ENCODE measurements at places on chromosomes 12 and 14. TPM values are rescaled to one million over a fixed set of nuclear protein-coding genes. Genes with fewer than 3 reads are reported as not detected.
A peak's percentile ranks its signal among the peaks of the same experiment; 100 is the strongest.

The RNASE3 gene
- total RNA-seq: not detected

The SRRM4 gene
- total RNA-seq: not detected

The CD163L1 gene
- 16.0 TPM for total RNA-seq

The SEL1L gene
- total RNA-seq: 58.8 TPM

The TESPA1 gene
- total RNA-seq: not detected

The NYNRIN gene
- 3.3 TPM for total RNA-seq

The EXOC3L4 gene
- not detected for total RNA-seq

The KLRK1 gene
- not detected for total RNA-seq

The CCDC197 gene
- not detected for total RNA-seq

The LMNTD1 gene
- total RNA-seq: under 0.01 TPM

The CLEC7A gene
- 0.26 TPM for total RNA-seq

GRCh38 chr12:93125126-93125525, 196.0 kb upstream of the EEA1 start:
- no peak for DNase-seq

DNA sequence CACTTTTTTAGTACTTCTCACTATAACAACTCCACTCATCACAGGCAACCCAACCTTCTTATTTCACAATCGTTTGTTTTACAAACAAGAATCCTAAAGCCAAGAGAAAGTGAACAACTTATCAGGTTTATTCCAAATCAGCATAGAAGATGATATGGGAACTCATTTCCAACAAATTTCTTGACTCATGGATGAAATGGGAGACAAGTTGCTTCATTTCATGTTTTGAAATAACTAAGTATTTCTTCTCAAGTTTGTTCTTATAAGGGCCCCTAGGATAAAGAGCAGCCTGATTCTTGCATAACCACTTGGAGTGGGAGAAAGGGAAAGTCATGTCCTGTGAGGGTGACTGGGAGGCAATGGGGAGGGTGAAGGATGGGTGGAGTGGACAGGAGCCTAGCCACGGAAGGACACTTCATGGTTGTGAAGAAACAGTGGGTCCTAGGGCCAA, 168.3 kb downstream of the DUSP6 start:
- DNase-seq: no peak

DNA sequence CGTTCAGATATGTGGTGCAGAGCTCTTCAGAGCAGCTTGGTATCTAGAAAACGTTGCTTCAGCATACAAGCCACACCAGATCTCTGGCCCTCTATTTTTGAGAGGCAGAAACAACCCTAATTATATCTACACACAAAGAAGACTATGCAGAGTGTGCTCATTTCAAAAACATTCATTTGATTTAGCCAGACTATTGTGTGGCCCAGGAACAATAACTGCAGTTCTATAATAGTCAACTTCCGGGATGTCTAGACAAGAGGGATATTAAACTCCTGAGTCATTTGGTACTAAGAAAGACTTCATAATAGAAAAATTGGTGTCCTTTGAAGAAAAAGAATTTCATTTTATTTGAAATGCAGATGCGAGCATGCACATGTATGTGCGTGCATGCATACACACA, 153.8 kb downstream of the PELI2 start:
- peak; percentile 55 for DNase-seq

DNA sequence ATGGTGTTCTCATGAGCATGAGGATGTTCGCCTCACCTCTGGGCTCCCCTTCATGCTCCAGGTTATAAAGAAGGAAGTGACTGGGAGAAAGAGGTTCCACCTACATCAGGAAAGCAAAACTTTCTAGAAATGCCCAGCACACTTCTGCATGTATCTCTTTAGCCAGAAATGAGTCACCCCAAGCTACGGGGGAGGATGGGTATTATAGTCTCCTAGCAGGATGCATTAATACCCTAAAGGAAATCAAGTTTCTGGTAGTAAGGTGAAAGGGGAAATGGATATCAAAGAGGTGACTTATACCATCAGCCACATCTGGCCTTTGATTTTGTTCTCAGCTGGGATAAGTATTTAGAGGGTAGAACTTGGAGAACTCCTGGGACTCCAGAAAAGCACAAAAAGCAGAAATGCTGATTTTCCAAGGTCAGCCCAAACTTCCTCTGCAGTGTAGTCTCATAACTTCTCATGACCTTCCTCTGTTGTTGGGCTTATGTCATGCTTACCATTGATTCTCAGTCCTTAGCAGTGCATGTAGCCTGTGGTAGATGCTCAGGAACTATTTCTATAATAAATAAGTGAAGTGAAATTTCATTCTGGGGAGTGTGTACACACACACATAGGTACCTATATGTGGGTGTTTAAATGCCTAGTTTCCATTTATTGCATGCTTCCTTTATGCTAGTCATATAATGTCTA, 209.4 kb upstream of the CRY1 start:
- no peak for DNase-seq

- DNase-seq: no peak
Measured at GRCh38 chr12:109258607-109259544, 50.2 kb downstream of the FOXN4 start.

GRCh38 chr14:39028620-39029019, 74.4 kb downstream of the SEC23A start:
- no peak for DNase-seq

DNA sequence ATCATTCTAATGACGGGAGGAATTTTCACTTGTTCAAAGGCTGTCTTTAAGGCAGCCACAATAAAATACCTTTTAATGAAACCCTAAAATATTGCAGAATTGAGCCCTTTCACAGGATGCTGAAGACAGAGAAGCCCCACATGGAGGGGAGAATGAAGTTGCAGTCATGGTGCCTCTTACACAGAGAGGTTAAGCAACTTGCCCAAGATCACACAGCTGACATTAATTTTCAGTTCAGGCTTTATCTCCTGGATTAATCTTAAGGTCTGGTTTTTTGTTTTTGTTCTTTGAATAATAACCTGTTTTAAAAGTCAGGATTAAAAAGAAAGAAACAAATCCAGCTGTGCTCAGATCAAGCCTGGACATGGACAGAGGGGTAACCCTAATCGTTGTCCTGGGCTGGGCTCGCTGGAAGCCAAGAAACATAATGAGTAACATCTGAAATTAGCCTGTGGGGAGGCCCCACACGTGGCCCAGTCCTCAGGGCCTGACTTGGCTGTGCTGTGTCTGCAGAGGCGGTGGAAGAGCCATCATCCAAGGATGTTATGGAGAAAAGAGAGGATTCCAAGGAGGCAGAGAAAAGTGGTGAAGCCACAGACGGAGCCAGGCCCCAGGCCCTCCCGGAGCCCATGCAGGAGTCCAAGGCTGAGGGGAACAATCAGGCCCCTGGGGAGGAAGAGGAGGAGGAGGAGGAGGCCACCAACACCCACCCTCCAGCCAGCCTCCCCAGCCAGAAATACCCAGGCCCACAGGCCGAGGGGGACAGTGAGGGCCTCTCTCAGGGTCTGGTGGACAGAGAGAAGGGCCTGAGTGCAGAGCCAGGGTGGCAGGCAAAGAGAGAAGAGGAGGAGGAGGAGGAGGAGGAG, 8.0 kb downstream of the CHGA start:
- DNase-seq: no peak

DNA sequence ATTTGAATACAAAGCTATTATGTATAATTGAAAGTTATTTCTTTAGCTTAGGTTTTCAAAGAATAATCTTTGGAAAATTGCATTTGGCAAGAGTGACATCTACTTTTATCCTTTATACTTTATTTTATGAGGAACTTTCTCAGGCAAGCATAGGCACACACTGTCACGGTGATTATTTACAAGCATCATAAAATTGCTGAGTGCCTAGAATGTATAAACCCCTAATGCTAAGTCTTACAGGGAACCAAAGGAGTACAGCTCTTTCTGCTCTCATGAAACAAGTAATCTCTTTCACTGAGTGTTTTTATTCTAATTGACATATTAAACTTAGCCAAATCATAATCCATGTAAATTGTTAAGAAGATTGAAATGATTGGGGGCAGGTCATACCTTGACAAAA, 154.9 kb downstream of the FSCB start:
- no peak for DNase-seq

GRCh38 chr14:106843386-106843785, 1317.0 kb downstream of the TMEM121 start:
- no peak for DNase-seq

GRCh38 chr12:102548543-102548942, 68.2 kb upstream of the IGF1 start:
- DNase-seq: no peak

GRCh38 chr14:53183611-53184010, 30.5 kb upstream of the DDHD1 start:
- no peak for DNase-seq

DNA sequence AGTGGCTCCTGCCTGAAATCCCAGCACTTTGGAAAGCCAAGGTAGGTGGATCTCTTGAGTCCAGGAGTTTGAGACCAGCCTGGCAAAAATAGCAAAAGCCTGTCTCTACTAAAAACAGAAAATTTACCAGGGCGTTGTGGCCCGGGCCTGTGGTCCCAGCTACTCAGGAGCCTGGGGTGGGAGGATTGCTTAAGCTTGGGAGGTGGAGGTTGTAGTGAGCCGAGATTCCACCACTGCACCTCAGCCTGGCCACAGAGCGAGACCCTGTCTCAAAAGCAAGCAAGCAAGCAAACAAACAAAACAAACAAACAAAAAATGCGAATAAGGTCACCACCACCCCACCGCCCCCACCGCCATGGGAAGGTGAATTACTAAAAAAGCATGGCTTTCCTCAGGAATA, 238.7 kb downstream of the ATXN7L3B start:
- DNase-seq: no peak

- no peak for DNase-seq
Measured at GRCh38 chr14:21024585-21025370, at the start of gene NDRG2. Gene NDRG2, minus strand, starts transcription at chr14:21025061. Its CDS starts 1,746 bp downstream, at chr14:21023315.

GRCh38 chr14:74568911-74569310, 43.1 kb downstream of the LTBP2 start:
- no peak for DNase-seq

DNA sequence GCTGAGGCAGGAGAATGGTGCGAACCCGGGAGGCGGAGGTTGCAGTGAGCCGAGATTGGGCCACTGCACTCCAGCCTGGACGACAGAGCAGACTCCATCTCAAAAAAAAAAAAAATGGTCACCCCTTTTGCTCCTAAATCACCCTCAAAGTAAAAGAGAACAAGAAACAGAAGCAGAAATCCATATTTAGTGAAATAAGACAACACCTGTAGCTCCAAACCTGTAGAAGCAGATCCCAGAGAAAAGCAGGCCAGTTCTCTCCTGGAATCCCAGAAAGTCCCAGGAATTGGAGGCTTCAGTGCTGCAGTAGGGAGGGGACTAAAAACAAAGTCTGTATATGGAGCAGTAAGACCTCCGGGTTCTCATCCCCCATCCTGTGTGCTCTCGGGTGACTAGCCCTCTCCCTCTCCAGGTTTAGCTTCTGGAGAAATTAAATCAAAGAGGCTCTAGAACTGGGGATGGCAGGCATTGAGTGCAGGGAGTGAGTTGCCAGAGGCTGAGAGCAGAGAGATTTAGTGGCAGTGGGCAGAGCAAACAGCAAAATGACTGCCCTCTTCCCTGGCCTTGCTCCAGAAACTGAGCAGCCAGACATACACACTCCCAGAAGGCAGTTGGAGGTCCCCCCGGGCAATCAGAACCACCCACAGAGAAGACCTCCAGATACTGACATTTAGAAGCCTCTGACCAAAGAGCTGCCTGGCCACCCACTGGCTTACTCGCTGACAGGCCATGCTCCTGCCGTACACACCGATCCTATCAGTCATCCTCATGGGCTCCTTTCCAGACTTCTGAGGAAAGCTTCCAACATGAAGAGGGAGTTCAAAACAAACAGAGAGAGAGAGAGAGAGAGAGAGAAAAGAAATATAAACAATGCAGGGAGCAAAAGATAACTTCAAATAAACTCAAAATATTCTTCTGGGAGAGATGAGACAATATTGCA, 6.3 kb upstream of the MLXIP start:
- DNase-seq: peak; percentile 82

GRCh38 chr14:60723907-60724618, at the start of gene SIX4:
Gene SIX4, minus strand, starts transcription at chr14:60724351. Its CDS starts 277 bp downstream, at chr14:60724074.
- peak; percentile 54 for DNase-seq

- DNase-seq: no peak
Measured at GRCh38 chr12:91239481-91239880, 56.9 kb upstream of the DCN start.

- DNase-seq: no peak
Measured at GRCh38 chr14:35281341-35281740, 10.8 kb upstream of the PSMA6 start.

GRCh38 chr14:76484355-76484754, 108.4 kb downstream of the ESRRB start:
- no peak for DNase-seq

GRCh38 chr12:103462675-103463074, 33.1 kb downstream of the C12orf42 start:
- no peak for DNase-seq

DNA sequence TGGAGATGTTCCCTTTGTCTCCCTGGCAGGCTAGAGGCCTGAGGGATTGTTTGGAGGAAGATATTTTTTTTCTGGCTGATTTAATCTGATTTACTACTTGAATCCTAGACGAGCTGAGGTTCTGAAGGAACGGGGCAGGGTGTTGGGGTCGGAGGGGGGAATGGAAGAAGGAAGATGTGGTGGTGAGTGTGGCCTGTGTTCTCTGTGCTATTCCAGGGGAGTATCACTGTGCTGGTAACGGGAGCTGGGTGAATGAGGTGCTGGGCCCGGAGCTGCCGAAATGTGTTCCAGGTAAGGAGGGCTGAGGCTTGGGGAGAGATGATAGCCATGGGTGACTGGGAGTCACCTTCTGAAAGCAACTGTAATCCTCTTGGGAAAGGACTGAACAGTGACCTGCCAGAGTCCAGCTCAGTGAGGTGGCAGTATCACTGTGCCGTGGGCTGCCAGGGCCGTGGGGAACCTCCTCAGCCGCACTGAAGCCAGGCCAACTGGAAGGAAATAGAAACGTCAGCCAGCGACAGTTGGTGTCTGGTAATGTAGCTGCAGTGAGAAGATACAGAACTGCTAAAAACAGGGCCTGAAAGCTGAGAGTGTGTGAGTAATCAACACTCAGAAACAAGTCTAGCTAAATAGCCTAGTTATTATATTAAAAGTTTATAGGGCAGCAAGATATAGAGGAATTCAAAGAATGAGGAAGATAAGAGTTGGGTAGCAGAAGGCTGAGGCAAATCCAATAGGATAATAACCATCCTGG, 7.9 kb downstream of the C1S start:
- DNase-seq: no peak

DNA sequence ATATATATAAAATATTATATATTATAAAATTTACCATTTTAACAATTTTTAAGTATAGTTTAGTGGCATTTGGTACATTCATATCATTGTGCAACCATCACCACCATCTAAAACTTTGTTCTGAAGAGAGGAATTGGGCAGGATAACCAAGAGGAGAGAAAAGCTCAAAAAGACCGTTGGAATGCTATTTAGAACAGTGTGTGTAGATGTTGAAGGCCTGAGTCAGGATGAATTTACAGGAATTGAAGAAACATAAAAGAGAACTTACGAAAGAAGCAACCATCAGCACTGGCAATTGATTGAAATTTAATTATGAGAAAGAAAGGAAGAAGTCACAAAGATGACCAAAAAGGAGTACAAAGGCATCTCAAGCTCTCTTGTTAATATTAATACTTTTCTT, 196.9 kb upstream of the PWP1 start:
- DNase-seq: no peak

DNA sequence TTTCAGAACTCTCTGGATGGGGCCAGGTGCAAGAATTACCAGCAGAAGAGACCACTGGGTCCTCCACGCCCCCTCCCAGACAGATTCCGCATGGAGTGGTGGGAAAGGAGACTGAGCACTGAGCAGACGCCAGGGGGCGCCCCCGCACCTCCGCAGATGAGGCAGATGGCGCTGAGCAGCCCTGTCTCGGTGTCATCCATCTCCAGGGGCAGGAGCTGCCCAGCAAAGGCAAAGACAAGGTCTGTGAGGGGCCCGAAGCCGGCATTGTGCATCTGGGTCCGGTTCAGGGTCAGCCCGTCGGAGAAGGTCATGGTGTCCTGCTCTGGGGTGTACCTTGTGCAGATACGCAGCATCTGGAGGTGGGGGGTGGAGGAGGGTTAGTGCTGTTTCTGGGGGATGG, 6.3 kb upstream of the ITGB7 start:
- DNase-seq: peak; percentile 80

Measured in dermis microvascular lymphatic vessel endothelial cell (primary cell).